Esophagus squamous epithelium (tissue), 5 donors: ENCODE measurements at places on chromosomes 2 and 18. TPM values are rescaled to one million over a fixed set of nuclear protein-coding genes. Genes with fewer than 3 reads are reported as not detected.

GRCh38 chr18:24790347-24790746, 329.9 kb downstream of the HRH4 start:
- no peak overlapping the region for H3K27ac ChIP-seq
- DNase-seq = no peak
- H3K4me1 ChIP-seq = no peaks in the 10 kb centered on the region
- H3K36me3 ChIP-seq = no peaks in the 10 kb centered on the region
- no peaks in the 10 kb centered on the region for H3K27me3 ChIP-seq

GRCh38 chr2:217330647-217331046, 470.8 kb upstream of the TNP1 start:
- no peak overlapping the region for H3K4me3 ChIP-seq
- DNase-seq = no peak
- peaks cover 46% of the 10 kb centered on the region for H3K4me1 ChIP-seq

- DNase-seq = no peak
- no peaks in the 10 kb centered on the region for H3K36me3 ChIP-seq
- H3K27ac ChIP-seq = no peak overlapping the region
- H3K4me3 ChIP-seq = no peak overlapping the region
- no peaks in the 10 kb centered on the region for H3K27me3 ChIP-seq
These were observed 238.5 kb downstream of the ZBTB7C start for GRCh38 chr18:48170651-48171050.

DNA sequence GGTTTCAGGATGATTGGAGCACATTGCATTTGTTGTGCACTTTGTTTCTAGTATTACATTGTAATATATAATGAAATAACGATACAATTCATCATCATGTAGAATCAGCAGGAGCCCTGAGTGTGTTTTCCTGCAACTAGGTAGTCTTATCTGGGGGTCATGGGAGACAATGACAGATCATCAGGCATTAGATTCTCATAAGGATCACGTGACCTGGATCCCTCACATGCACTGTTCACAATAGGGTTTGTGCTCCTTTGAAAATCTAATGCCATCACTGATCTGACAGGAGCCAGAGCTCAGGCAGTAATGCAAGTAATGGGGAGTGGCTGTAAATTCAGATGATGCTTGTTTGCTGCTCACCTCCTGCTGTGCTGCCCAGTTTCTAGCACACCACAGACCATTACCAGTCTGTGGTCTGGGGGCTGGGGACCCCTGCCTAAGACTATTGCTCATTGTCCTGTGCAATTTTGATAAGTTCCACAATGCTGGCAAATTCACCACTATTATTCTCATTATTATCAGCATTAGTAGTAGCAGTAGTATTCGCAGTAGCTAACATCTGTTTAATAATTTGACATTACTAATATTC, 428.7 kb upstream of the TNP1 start:
- H3K27me3 ChIP-seq = no peaks in the 10 kb centered on the region
- no peaks in the 10 kb centered on the region for H3K36me3 ChIP-seq
- no peak overlapping the region for H3K4me3 ChIP-seq
- no peak for DNase-seq

- H3K4me1 ChIP-seq = no peaks in the 10 kb centered on the region
- DNase-seq = no peak
- H3K27ac ChIP-seq = no peak overlapping the region
- no peaks in the 10 kb centered on the region for H3K36me3 ChIP-seq
These were observed 161.3 kb downstream of the INSIG2 start for GRCh38 chr2:118249531-118249930.

GRCh38 chr18:10245031-10245845, 209.2 kb upstream of the APCDD1 start:
- no peaks in the 10 kb centered on the region for H3K27me3 ChIP-seq
- H3K4me1 ChIP-seq = peaks cover 40% of the 10 kb centered on the region
- no peaks in the 10 kb centered on the region for H3K36me3 ChIP-seq
- no peak overlapping the region for H3K27ac ChIP-seq
- no peak for DNase-seq

LINC00305 gene
- not detected for total RNA-seq

CTNNA2 gene
- not detected for total RNA-seq
